Activated CD4-positive, alpha-beta memory T cell treated with anti-CD3 and anti-CD28 coated beads for 36 hours (primary cell): ENCODE measurements at places on chromosomes 11 and 22. TPM values are rescaled to one million over a fixed set of nuclear protein-coding genes. Genes with fewer than 3 reads are reported as not detected.

- H3K36me3 ChIP-seq = peaks cover 39% of the 10 kb centered on the region
- no peak overlapping the region for H3K27ac ChIP-seq
- H3K4me1 ChIP-seq = peaks cover 71% of the 10 kb centered on the region
- no peaks in the 10 kb centered on the region for H3K27me3 ChIP-seq
- DNase-seq = no peak
These were observed 18.1 kb downstream of the MAML2 start for GRCh38 chr11:96324912-96325311.

GRCh38 chr11:7655253-7656217, 17.8 kb downstream of the CYB5R2 start:
- peaks cover 7% of the 10 kb centered on the region for H3K36me3 ChIP-seq
- no peak overlapping the region for H3K4me3 ChIP-seq
- no peaks in the 10 kb centered on the region for H3K4me1 ChIP-seq
- no peaks in the 10 kb centered on the region for H3K27me3 ChIP-seq

DNA sequence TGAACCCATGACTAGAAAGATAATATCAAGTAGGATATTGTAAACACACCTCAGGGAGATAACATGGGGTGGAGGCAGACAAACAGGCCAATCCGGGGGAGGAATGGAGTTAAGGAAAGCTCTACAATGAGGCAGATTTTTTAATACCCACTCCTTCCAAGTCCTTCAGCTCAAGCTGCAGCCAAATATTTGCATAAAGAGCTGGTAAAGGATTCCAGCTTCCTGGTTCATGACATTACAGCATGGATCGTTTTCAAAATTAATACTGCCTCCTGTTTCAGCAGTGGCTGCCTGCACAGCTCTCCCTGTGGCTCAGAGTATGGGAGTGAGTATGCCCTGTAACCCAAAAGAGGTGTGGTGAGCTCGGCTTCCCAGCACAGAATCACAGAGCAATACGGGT, 5.1 kb downstream of the POU2AF3 start:
- H3K4me1 ChIP-seq = no peaks in the 10 kb centered on the region
- H3K27me3 ChIP-seq = peaks cover 33% of the 10 kb centered on the region
- DNase-seq = no peak
- H3K27ac ChIP-seq = no peak overlapping the region
- H3K36me3 ChIP-seq = no peaks in the 10 kb centered on the region

DNA sequence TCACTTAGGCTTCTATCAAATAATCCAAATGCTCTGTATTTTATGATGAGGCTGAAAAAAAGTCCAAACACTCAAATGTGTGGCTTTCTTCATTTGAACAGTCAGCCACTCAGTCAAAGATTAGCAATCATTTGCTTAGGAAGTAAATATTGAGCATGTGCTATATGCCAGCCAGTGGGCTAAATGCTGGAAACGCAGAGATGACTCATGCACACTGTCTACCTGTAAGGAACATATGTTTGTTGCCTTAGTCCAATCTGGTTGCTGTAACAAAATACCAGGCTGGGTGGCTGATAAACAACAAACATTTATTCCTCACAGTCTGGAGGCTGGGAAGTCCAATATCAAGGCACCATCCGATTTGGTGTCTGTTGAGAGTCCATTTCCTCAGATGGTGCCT, 617.3 kb downstream of the NTM start:
- peaks cover 2% of the 10 kb centered on the region for H3K27me3 ChIP-seq
- peaks cover 2% of the 10 kb centered on the region for H3K36me3 ChIP-seq
- no peak overlapping the region for H3K4me3 ChIP-seq
- no peak overlapping the region for H3K27ac ChIP-seq
- no peaks in the 10 kb centered on the region for H3K4me1 ChIP-seq

DNA sequence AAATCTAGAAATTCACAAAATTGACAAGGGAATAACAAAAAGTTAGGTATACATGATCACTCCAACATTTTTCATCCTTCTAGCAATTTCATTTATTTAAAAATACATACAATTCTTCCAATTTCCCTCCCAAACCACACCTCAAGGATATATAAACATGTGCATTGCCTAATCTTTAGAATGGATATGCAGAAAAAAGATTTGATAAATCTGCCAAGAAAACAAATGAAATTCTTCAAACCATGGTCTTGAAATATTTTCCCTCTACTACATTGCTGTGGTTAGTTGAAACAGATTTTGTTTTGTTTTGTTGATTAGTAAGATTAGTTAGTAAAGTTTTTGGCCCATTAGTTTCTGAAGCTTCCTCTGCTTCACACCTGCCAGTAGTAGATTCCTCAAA, 703.3 kb upstream of the CCDC179 start:
- no peak for DNase-seq
- H3K4me1 ChIP-seq = no peaks in the 10 kb centered on the region
- H3K27ac ChIP-seq = no peak overlapping the region

CALCB gene
- 2.5 TPM for total RNA-seq

POU2F3 gene
- not detected for total RNA-seq

ART5 gene
- not detected for total RNA-seq
